Fibroblast of the aortic adventitia (primary cell): ENCODE measurements at places on chromosomes 13 and 19. TPM values are rescaled to one million over a fixed set of nuclear protein-coding genes. Genes with fewer than 3 reads are reported as not detected.

ZNF439 gene
- 0.72 and 2.8 TPM in 2 replicates for total RNA-seq

IGSF23 gene
- total RNA-seq = not detected in 2 replicates

ZNF628 gene
- 0.33 and 3.8 TPM in 2 replicates for total RNA-seq

CKM gene
- not detected in 2 replicates for total RNA-seq

S1PR2 gene
- total RNA-seq = 9.7 and 44.6 TPM in 2 replicates

ZNF441 gene
- total RNA-seq = 7.3 and 10.9 TPM in 2 replicates

CEACAM5 gene
- not detected in 2 replicates for total RNA-seq

ZNF492 gene
- 0.45 TPM in 1 of 2 replicates, not detected in the other for total RNA-seq

PSG11 gene
- 0.09 TPM in 1 of 2 replicates, not detected in the other for total RNA-seq

RUBCNL gene
- total RNA-seq = 0.16 and 4.6 TPM in 2 replicates

CIC gene
- 35.3 and 36.1 TPM in 2 replicates for total RNA-seq

LACC1 gene
- total RNA-seq = 22.9 and 32.9 TPM in 2 replicates

MEDAG gene
- total RNA-seq = 122 and 325 TPM in 2 replicates

ZNF546 gene
- 7.1 and 9.7 TPM in 2 replicates for total RNA-seq

ERICH4 gene
- not detected in 2 replicates for total RNA-seq

EDDM13 gene
- not detected in 2 replicates for total RNA-seq

C19orf67 gene
- 0.27 TPM in 1 of 2 replicates, not detected in the other for total RNA-seq

GNG8 gene
- total RNA-seq = not detected in 2 replicates

TSSK6 gene
- total RNA-seq = 1.9 and 4.3 TPM in 2 replicates

HOMER3 gene
- total RNA-seq = 68.7 and 131 TPM in 2 replicates

CYP2A13 gene
- total RNA-seq = not detected in 2 replicates

PLPPR3 gene
- 0.18 and 0.33 TPM in 2 replicates for total RNA-seq

LIPE gene
- total RNA-seq = 1.4 and 1.6 TPM in 2 replicates

TMEM59L gene
- 1.2 and 2.2 TPM in 2 replicates for total RNA-seq

U2AF2 gene
- total RNA-seq = 69.5 and 71.4 TPM in 2 replicates

ARID3A gene
- total RNA-seq = 3.7 and 11.2 TPM in 2 replicates

F2RL3 gene
- total RNA-seq = not detected in 2 replicates

ZNF177 gene
- total RNA-seq = 1.1 and 8.9 TPM in 2 replicates

MAST1 gene
- under 0.01 and 1.1 TPM in 2 replicates for total RNA-seq

SERTAD3 gene
- total RNA-seq = 6.2 and 24.4 TPM in 2 replicates
